ENCODE measurements at places on chromosomes 12 and 14.

DNA sequence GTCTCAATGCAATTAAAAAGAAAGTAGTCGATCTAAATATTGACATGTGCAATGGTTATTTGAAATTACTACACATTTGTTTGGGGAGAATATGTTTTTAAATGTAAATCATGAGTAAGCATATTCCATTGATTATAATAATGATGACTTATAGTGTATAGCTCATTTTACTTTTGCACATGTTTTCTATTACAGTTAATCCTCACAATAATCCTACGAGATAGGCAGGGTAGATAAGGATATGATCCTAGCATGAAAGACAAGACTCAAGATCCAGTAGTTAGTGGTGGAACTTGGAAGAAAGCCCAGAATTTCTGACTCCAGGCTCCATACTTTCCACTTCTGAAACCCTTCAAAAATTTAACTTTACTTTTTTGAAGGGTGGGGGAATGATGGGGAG lies 94.0 kb downstream of the NAV3 start:
- DNase-seq, result no peak

DNA sequence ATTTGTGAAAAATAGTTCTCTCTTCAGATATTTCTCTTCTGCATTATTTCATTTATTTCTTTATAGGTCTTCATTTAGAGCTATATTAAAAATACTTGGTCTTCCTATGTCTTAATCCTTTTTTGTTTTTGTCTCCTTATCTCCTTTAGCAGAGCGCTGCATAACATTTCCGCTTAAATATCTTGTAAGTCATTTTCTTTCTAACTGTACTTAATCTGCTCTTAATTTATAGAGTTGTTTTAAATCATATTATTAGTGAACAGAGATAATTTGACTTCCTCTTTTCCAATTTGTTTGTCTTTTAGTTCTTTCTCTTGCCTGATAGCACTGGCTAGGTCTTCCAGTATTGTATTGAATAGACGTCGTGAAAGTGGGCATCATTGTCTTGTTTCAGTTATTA lies 18.0 kb downstream of the LUM start:
- no peak for DNase-seq

DNA sequence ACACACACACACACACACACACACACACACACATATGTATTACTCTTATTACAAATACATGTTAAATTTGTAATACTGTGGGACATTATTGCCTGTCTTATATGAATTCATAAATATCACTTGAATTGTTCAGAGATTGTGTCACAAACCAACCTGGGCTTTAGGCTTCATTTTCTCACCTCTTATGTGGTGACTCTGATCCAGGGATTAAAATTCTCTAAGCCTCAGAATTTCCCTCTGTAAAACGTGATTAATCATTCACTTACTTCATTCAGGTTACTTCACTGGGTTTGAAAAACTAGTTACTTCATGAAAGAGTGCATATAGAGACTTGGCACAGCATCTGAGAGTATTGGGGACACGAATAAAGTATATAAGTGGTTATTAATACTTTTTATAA lies 240.3 kb upstream of the PDZRN4 start:
- no peak for DNase-seq

GRCh38 chr12:4168036-4168435 lies 105.5 kb upstream of the CCND2 start:
- DNase-seq, result no peak

DNA sequence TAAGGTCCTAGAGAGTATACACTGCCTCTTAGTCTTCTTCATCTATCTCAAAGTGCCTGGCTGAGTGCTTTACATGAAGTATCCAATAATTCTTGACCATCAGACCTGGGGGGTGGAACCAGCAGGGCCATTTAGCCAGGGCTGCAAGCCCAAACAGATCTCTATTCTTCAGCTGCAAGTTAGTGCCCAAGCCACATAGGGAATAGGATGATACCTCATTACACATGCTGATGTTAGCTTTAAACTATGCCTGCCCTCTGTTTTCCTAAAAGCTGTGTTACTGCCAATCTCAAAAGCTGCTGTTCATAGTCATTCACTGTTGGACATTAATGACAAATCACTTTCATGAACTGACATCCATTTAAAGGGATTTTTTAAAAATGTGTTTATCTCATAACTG lies 16.7 kb upstream of the IFNG start:
- no peak for DNase-seq

DNA sequence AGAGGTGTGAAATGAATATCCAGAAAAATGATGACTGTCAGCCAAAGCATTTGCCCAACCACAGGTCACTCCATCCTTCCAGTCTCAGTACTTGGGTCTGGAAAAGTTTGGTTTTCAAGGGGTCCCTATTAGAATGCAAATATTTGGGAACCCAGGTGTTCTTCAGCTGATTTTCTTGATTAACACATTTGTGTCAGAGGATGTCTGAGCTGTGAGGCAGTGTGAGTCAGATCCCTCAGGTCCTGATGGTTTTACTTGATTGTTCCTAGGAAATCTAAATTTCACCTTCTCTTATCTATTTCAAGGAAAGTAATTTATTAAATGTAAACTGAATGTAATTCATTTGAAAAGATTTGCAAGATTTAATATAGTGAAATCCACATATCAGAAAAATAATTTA lies 71.5 kb downstream of the SSPN start:
- DNase-seq, result no peak

- no peak for DNase-seq
These were observed 26.7 kb downstream of the CLECL1 start for GRCh38 chr12:9706086-9706685.

DNA sequence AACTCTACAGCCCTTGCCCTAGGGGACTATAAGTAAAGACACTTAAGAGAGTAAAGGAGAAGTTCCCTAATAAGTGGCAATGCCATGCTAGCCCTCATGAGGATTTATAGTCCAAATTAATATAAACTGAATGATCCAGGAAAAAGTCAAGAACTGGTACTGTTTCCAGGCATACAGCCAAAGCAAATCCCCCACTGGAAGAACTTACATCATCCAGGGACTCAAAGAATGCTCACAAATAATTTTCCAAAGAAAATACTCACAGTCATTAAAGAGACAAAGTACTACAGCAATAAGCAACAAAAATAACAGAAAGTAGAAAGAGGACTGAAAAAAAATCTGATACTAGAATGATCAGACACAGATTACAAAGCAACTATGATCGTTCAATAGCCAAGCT lies 79.7 kb upstream of the RAP1B start:
- peak; percentile 25 for DNase-seq

- peak; percentile 31 for DNase-seq
These were observed 15.0 kb downstream of the MDM1 start for GRCh38 chr12:68317047-68317667.

- no peak for DNase-seq
These were observed 12.4 kb upstream of the NRXN3 start for GRCh38 chr14:78157494-78158437.

DNA sequence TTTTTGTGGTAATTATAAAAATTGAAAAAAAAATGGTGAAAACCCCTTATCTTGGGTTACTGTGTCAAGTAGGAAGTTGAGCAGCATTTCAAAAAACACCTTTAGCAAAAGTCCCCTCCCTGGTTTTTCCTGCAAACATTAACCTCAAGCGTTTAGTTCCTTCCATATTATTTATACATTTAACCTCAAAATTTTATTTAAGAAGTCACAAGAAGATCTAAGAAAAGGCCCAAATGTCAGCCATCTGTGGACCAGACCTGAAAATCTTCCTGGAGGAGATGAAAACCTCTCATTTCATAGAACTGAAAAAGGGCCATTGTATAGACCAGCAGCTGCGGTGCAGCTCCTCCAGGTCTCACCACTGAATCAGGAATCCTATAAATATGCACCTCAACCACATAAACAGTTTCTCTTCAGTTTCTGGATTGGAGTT lies 40.4 kb upstream of the BTG1 start:
- DNase-seq, result no peak

DNA sequence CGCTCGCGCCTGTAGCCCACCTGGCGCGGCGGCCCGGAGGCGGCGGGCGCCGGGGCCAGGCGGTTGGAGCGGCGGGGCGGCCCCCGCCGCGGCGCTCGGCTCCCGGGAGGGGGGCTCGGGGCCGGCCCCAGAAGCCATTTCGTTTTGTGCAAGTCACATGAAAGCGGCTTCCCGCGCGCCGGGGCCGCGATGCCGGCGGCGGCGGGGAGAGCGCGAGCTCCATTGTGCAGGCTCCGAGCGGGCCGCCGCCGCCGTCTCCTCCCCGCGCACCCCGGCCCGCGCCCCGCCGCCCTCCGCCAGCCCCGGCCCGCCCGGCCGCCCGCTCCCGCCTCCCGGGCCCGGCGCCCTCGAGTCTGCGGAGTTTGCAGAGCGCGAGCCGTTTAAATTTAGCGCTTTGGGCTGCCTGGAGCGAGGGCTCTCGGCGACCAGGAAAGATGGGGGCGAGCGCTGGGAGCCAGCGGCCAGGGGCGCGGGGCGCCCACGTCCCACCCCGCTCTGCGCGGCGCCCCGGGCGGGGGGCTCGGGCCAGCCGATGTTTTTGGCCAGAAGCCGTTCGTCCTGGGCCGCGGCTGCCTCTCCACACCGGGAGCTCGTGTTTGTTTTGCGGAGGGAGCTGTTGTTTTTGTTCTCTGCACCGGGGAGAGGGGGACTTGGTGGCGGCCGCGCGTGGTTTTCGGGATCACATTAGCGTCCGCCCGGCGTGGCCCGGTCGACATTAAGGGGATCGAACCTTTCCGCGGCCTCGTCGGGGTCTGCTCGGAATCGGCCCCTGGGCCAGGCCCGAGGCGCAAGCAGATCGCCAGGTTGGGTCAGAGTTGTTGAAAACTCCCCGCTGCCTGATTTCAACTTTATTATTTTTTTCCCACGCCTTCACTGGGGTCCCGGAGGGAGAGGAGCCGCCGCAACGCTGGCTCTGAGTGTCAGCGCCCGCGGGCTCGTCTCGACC lies 982 bp downstream of the BCL7A start:
- peak; percentile 25 for DNase-seq

DNA sequence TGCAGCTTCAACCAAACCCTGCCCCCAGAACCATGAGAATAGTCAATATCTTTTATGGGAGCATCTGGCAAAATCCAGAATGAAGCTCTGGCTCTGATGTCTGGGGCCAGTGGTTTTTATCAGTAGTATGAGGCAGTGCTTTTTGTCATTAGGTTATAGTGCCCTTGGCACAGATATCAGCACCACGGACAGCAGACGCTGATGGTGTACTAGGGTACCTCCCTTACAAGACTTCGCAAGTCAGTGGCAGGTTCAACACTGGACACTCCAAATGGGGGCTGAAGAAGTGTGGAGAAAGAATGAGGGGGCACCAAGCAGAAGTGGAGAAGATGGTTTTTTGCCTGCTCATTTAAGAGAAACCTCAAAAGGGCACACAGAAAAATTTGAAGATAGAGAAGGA lies 68.2 kb upstream of the E2F7 start:
- DNase-seq, result peak; percentile 28

GRCh38 chr12:75809746-75810145 lies 221.8 kb downstream of the PHLDA1 start:
- no peak for DNase-seq

- peak; percentile 30 for DNase-seq
These were observed 46.9 kb upstream of the NOS1 start for GRCh38 chr12:117408161-117408791.

- peak; percentile 65 for DNase-seq
These were observed 424 bp downstream of the TEDC1 start for GRCh38 chr14:105491366-105491973.

- no peak for DNase-seq
These were observed 7.0 kb downstream of the APPL2 start for GRCh38 chr12:105228966-105229365.

- DNase-seq, result no peak
These were observed 545 bp upstream of the GALNT9 start for GRCh38 chr12:132329720-132330548.

DNA sequence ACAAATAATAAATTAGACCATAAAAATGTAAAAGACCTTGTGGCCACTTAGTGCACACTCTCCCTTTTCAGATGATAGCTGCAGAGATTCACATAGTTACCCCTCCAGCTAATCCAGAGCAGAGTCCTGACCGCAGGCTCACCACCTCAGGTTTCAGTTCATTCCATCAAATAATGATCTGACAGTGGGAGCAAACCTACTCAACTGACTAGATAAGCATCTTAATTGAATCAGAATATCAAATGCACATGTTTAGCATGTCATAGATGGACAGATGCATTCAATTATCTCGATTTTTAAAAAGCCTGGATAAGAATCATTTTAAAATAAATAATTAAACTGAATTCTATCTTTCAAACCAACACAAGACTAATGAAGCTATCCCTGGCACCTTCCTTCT lies 242.3 kb upstream of the PDZRN4 start:
- no peak for DNase-seq

GRCh38 chr12:104242546-104243206 lies 27.1 kb downstream of the TXNRD1 start:
- DNase-seq, result no peak

DNA sequence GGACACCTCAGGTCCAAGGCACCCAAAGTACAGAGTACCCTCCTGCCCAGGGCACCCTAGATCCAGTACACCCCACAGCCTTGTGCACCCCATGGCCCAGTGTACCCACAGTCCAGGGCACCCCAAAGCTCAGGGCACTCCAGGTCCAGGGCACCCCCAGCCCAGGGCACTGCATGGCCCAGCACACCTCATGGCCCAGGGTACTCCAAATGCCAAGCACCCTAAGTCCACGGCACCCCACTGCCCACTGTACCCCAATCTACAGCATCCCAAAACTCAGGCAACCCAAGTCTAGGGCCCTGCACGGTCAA lies 6.0 kb downstream of the JAG2 start:
- DNase-seq, result no peak

GRCh38 chr14:97959251-97959650 lies 1162.1 kb downstream of the VRK1 start:
- DNase-seq, result no peak

DNA sequence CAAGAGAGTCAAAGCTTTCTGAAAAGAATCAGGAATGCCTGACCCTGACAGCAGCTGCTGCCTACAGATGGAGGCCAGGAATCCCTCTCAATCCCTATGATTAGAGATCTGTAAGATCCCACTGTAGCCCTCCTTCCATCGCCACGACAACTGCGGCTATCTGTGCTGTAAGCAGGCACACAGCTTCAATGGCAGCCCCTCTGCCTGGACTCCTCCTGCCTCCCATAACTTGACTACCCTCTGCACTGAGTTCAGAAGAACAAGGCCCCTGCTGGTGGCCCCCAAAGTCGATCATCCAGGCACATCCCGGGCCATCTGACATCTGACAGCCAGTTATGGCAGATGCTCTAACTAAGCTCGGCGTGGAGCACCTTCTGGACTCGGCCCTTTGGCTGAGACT lies 2.9 kb downstream of the CLMN start:
- DNase-seq, result no peak

- peak; percentile 25 for DNase-seq
These were observed 838 bp downstream of the LRIG3 start for GRCh38 chr12:58919231-58920101.

- peak; percentile 16 for DNase-seq
These were observed 57.9 kb upstream of the FICD start for GRCh38 chr12:108457006-108457733.

- peak; percentile 80 for DNase-seq
These were observed 15.4 kb downstream of the SELPLG start for GRCh38 chr12:108618079-108618952.

- no peak for DNase-seq
These were observed 47.4 kb downstream of the NAA25 start for GRCh38 chr12:112061137-112061536.

GRCh38 chr12:57741844-57742738 lies 2.7 kb upstream of the TSPAN31 start:
- DNase-seq, result peak; percentile 51
